ENCODE measurements at places on chromosomes 11 and 22.

GRCh38 chr22:25483931-25484330, 80.5 kb upstream of the GRK3 start:
- no peak for DNase-seq

DNA sequence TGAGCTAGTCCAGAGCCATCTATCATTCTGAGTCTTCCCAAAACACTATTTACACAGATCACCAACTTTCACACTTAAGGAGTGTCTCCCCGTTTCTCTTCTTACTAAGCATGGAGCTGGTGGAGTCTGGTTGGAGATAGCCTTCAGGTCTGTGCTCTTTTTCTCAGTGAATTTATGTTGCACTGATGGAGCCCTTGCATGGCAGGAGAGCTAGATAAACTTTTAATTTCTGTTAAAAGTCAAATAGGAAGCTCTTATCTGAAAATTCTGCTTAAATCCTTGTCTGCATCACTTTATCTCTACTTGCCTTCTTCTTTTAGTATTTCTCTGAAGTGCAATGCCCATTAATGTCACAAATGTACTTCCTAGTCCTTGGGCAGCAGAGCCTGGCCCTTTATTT, 63.4 kb downstream of the ST3GAL4 start:
- no peak for DNase-seq

DNA sequence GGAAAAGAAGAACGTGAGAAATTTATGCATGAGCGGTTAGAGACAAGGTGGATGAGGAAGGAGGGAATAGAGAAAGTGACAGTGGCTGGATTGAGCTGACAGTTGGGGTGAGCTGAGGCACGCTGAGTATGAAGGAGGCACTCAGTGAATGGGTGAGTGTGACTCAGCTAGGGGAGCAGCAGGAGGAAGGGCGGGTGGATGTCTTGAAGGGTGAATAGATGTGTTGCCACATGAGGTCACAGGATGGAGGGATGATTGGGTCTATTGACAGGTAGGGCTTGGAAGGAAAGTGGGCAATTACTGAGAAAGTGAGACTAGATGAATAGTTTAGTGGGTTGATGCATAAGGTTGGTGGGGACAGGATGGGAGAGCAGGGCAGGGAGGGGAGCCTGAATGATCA, 8.0 kb downstream of the IFITM10 start:
- DNase-seq, result no peak

- no peak for DNase-seq
Observed at GRCh38 chr11:122773781-122774266, 64.5 kb upstream of the CRTAM start.

GRCh38 chr11:64713781-64714363, 9.1 kb downstream of the NRXN2 start:
- DNase-seq, result no peak

GRCh38 chr22:26428515-26429457, at the start of gene ASPHD2:
Gene ASPHD2 (plus strand): TSS chr22:26429260. CDS start chr22:26433616, 4,356 bp downstream.
- DNase-seq, result peak; percentile 54

DNA sequence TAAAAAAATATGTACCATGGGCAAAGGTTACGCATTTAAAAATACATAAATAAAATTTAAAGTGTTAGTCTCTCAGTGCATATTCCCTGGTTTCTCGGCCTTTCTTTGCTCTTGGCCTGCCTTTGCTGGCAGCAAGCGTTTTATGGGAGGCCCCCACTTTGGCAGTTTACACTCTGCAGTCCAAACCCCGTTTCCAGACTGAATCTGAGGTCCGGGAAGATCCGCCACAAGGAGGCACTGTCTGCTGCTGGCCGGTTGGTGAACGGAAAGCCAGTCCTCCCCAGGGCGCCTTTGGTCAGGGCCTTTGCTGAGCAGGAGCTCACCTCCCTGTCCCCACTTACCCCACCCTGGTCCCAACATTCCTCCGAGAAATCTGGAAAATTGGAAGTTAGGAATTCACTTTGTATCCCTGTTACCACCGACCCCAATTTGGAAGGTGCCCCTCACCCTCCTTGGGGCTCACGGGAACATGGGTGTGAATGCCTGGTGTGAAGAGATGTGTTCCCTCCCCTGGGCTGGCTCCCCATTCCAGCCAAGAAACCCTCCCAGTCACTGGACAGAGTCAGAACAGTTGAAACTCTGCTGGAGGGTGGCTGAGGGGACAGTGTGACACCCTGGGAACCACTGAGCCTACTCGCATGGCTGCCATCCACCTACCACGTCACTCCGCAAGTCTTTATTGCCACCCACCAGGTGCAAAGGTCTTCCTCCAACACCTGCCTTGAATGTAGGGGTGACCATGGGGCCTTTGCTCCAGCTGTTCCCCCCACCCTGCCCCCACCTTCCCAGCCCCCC, 9.4 kb upstream of the SF1 start:
- no peak for DNase-seq

- no peak for DNase-seq
Observed at GRCh38 chr11:57069942-57070341, 81.2 kb downstream of the OR5AK2 start.

DNA sequence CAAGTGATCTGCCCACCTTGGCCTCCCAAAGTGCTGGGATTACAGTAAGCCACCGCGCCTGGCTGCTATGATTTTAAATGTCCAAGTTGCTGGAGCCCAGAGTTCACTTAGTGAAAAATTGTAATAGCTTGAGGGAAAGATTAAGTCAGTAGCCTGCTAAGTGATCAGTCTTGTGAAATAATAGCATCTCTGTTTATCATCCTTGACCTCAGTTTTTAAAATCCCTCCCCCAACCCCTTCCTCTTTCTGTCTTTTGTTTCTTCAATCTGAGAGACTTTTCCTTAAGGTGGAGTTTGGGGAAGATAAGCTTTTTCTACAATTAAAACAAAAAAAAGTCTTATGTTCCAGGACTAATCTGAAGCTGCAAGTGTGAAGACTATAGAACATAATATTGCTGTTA, 6.4 kb downstream of the HIPK3 start:
- no peak for DNase-seq

- DNase-seq, result no peak
Observed at GRCh38 chr11:330694-331357, 10.2 kb upstream of the IFITM3 start.

- DNase-seq, result no peak
Observed at GRCh38 chr11:36722421-36722820, 124.4 kb upstream of the RAG2 start.

GRCh38 chr11:20355221-20356219, 8.0 kb upstream of the HTATIP2 start:
- DNase-seq, result no peak

DNA sequence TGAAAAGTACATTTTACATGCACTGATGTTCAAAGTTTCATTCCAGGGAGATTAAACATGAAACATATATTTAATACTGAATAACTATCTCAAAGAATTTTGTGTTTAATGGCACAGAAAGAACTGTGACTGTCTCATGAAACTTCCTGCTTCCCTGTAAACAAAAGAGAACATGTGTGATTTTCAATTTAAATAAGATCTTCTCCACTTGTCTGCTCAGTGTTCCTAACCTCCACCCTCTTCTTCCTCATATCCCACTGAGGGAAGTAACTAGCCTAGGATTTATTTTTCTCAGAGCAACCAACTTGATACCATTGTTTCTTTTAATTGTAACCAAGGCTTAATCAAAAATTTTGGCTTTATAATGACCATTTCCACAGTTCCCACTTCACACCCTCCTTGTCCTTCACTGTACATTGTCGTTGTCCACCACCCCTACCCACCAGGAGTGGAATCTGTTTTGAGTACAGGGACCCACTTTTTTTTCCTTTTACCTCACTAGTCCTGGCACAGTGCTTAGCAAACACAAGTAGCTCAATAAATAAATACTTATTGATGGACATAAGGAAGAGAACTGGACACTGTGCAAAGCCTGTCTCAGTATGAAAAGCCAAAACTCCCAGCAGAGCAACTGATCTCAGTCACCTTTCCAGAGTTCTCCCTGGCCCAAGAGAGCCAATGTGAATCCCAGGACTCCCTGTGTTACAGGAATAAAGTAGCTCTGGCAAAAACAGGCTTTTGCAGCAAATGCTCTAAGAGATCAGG, 4.2 kb downstream of the CPSF7 start:
- no peak for DNase-seq

DNA sequence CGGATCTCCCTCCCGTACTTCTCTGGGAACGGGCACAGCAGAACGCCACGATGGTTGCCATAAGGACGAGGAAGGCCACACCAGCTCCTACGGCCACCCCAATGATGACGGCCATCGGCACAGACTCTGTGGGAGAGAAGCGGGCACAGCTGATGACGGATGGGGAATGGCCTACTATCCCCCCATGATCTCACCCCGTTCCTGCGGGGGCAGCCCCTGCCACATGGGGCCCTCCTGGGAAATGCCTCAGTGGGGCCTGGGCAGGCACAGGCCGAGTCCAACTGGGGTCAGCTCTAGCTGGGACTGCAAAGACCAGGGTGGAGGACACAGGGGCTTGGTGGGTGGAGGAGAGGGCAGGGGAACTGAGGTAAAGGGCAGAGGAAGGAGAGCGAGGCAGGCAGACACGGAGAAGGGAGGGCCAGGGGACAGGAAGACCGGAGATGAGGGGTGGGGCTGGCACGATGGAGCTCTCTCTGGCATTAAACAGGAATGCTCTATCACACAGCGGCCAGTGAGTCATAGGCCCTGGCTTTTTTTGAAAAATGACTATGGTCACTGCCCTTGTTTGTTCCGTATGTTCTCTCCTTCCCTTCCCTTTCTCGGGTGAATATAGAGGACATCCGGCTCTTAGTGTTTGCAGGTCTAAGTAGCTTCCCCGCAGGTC, 76.0 kb downstream of the ST3GAL4 start:
- DNase-seq, result no peak

DNA sequence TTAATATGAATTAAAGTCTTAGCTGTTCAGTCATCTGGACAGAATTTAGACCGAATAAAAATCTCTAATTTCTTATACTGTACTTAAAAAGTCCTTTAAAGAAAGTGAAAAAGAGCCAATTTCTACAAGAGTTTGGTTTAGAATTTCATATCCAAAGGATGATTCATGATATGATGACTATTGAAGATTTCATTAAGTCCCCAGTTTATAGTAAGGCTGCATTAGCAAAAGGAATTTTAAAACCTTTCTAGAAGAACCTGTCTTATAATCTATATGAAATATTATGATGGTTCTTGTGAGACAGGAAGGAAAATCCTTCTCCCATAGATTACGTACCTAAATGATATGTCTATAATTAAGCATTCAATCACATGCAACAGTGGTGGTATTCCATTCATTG, 34.8 kb downstream of the TSG101 start:
- DNase-seq, result no peak

DNA sequence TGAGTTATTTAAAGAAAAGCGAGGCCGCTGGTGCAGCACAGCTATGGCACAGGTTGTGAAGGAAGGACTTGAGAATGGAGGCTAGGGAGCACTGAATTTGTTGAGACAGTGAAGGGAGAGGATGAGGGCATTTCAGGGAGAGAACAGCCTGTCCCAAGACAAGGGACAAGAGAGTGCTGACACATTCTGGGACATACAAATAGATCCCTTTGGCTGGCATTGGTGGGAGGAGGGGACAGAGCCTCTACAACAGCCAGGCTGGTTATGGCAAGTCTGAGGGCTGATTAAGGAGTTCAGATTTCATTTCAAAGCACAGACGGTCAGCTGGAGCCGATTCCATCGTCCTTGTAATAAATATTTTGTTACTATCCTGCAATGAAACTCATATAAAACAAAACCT, 1.7 kb upstream of the SLC29A2 start:
- no peak for DNase-seq

DNA sequence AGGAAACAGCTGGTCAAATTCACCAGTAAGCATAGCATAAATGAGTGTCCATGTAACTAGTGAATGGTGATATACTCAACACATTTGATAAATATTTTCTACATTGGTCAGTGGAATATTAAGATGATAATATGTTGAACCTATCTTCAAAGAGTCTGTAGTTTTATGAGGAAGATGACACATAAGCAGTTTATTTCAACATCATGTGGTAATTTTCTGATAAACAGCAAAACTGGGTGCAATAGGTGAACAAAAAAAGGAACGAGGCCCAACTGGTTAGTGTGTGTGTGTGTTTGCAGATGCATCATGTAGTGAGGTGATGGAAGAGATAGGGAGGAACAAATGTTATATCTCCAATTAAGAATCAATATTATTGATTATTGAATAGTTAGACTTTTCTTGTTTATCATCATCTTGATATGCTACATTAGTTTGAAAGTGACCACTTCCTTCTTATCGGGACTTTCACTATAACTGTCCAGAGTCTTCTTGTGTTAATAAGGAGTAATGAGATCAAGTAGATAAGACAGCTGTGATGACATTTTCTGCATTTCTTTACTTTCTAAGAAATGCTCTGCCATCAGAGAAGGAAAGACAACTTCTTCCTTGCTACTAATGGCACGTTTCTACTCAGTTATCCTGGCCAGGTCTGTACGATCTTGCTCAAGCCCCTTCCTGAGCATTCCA, 270.7 kb downstream of the ETS1 start:
- no peak for DNase-seq
